ENCODE measurements at places on chromosomes 11 and 22. TPM values are rescaled to one million over a fixed set of nuclear protein-coding genes. Genes with fewer than 3 reads are reported as not detected.

The TOMT gene
- not detected for total RNA-seq

The HYLS1 gene
- 32.2 TPM for total RNA-seq

DNA sequence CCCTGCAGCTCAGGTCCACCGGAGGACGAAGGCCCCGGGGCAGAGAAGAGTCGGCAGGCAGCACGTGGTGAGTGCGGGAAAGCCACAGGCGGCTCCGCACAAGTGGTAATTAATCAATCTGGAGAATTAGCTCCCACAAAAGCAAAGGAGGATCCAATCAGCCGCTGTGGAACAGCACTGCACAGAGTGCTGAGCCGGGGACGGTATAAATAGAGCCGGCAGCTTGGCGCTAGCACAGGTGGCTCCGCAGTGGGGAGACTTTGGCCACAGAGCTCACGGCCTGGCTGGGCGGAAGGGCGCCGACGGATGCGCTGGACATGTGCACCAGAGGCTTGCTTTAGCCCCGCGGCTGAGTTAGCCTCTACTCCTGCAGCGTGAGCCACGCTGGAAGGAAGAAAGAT is 48.9 kb downstream of the IGSF9B start:
- no peak for DNase-seq

GRCh38 chr11:119222308-119222707 is 16.2 kb downstream of the CBL start:
- DNase-seq = no peak

GRCh38 chr11:31956310-31956709 is 134.6 kb upstream of the RCN1 start:
- DNase-seq = no peak

Data from Panc1 (cell line).